NCI-H187 treated with DMSO at 0.1 percent for 48 hours (cell line): ENCODE measurements at places on chromosomes 6 and 20.

GRCh38 chr20:37344506-37345338 lies 1.2 kb upstream of the SRC start:
- no peak for DNase-seq

GRCh38 chr20:45944151-45944964 lies 9.9 kb downstream of the PCIF1 start:
- no peak for DNase-seq

DNA sequence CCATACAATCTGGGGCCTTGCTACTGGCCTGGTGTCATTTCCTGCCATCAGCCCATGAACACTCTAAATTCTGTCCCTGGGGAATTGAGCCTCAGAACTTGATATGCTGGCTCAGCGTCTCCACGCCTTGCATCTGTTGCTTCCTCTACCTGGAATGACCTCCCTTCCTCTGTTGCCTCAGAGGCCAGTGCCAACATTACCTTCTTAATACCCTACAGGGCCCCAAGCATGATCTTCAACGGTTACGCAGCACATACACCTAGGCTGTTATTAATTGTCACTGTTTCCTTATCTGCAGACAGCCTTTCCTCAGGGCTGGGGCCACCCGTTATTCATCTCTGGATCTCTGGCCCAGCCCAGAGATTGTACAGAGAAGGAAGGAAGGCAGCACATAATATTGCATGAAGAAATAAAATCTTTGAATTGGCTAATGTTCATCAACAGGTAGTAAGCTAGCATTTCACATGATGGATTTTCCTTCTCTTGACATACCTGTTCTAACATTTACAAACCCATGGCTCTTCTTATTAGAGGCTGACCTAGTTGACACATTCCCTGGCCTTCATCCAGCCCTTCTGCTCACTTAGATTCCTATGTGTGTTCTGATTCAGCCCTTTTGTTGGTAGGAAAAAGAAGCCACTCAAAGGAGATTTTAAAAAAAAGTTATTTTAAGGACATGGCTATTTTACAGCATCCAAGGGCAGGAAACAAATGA lies 8.4 kb upstream of the RNF182 start:
- no peak for DNase-seq

- no peak for DNase-seq
Measured at GRCh38 chr6:108432792-108433191, 127.9 kb upstream of the FOXO3 start.

DNA sequence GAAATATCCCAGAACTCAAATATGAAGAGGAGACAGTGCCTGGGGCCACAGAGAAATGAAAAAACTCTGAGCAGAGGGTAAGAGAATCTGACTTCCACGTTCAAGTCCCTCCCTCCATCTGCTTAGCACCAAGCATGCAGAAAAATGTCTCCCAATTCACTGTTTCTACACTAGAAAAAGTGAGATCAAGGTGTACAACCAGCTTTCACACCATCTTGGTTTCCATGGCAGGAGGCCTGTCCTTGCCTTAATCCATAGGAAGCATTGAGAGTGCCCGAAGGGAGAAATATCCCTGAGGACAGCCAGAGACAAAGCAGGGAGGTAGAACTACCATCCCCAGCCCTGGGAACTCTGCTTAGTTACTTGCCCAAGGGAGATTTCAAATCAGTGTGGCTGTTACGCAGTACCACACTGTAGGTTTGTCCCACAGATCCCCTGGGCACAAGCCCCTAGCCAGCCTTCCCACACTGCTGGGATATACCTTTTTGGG lies 82.9 kb downstream of the SCML4 start:
- no peak for DNase-seq

DNA sequence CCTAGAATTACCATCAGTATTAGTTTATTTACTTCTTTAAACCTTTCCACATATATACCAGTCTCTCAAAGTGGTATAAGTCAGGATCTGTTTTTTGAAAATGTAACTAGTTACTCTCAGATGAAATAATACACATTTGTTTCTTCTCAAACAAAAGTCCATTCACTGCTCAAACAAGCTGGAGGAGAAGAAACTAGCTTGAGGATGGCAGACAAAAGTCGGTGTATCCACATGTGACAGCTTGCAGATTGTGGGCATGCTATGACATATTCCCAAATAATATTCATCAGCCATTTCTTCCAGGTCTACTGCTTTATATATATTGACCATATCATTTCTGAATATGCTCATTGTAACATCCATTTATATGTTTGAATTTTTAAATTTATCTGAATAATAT lies 197.4 kb upstream of the KCNQ5 start:
- no peak for DNase-seq

DNA sequence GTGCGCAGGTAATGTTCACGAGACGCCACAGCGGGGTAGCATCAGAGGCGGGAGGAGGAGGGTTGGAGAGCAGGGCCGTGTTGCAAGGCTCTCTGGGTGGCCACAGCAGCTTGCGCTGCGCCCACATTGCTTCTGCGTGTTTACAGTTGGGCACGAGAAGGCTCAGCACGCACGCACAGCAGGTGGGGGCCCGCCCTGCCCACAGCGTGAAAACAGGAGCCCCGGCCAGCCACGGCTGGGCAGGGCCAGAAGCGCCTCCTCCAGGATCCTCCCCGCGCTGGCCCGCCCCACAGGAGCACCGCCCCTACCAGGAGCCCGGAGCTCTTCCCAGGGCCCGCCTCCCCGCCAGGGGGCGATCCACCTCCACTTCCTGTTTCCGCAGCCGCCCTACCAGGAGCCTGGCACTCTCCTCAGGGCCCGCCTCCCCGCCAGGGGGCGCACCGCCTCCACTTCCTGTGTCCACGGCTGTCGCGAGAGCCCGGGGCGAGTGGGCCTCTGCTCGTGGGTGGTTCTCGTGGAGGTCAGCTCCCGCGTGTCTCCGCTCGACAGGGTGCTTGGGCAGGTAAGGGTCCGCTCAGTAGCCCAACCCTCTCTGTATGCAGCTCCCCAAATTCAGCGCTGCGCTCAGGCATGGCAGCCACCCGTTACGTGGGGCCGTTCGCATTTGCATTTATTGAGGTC lies at the start of gene FAM50B:
Gene FAM50B, plus strand, starts transcription at position 449 of the 681 bp plus-strand sequence. CDS start 439 bp downstream, outside the sequence.
- DNase-seq: no peak
